ENCODE measurements at places on chromosomes 16 and 17.

- no peak for DNase-seq
Measured at GRCh38 chr16:22370038-22370820, 4.2 kb downstream of the CDR2 start.

DNA sequence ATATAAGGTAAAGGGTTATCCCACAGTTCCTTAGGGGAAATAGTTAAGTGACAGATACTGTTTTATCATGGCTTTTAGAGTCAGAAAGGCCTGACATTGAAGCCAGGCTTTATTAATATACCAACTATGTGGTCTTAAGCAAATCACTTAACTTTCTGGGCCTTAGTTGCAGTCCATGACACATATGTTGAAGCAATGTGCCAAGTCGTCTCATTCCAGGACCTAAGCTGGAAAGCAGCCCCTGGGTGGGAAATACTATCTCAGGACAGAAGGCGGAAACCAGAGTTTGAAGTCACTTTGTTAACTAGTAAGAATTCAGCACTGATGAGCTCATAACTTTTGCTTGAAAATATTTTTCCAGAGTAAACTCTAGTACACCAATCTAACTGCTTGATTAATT, 80.0 kb downstream of the USP32 start:
- no peak for DNase-seq

DNA sequence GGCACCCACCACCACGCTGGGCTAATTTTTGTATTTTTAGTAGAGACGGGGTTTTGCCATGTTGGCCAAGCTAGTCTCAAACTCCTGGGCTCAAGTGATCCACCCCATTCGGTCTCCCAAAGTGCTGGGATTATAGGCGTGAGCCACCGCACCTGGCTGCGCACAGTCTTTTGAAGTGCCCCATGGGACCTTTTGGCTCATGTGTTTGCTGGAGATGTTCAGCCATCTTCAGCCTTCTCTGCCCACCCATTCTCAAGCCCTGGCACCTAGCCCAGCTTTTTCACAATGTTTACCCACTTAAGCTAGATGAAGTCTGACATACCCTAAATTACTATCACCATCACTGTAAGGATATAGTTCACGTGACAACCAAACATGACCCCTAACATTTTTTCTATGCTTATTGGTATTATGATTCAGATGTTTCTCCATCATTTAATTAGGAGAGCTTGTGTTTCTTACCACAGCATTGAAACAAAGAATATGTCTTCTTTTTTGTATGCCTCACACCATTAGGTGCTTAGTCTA, 32.3 kb downstream of the PECAM1 start:
- no peak for DNase-seq

DNA sequence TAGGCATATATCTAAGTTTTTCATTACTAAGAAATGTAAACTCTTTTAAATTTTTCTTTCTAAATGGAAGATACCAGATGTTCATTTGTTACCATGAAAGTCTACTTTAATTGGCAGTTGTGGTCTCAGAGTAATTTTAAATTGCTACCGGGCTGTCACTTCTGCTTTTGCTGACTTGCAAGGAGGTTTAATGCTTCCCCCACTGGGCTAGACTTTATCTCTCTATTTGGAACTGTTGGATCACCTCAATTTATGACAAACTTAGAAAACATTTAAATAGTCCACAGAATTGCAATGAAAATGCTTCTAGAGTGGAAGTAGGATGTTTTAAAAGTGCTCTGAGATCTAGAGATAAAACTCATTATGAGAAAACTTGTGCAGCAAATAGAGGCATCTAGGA, 479.8 kb upstream of the GOT2 start:
- DNase-seq, result no peak

- DNase-seq, result no peak
Measured at GRCh38 chr16:12788758-12789157, 14.9 kb downstream of the CPPED1 start.

- no peak for DNase-seq
Measured at GRCh38 chr17:50566886-50567285, 6.4 kb downstream of the CACNA1G start.

- DNase-seq, result peak; percentile 51
Measured at GRCh38 chr16:22373662-22374310, 633 bp downstream of the CDR2 start.

DNA sequence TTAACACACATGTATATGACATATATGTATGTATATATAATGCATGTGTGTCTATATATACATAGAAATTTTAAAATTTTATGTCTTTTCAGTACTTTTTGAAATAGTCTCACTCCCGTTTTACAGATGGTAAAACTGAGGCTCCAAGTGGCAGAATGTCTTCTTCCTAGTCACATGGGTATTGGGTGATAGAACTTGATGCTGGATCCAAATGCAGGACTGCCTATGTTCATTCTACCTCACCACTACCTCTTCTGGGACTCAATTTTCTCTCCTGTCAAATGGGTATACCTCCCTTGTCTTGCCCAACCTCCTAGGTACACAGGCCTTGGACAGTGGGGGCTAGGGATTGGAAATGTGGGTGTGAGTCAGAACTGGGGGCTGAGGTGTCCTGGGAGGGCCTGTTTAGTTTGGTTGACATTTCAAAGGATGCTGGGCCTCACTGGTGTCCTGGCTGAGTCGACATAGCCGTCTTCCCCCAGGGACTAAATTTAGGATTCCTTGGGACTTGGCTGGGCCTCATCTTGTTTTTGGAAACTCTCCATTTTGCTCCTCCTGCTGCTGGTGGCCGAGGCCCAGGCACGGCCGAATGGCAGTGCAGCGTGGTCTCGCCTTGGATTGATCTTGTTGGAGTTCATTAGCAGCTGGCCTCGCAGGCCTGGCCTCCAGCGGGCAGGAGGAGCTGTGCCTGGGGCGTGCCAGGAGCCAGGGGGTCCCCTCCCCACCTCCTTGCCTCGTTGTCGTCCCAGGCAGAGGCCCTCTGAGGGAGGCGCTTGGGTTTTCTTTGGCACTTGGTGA, 25.9 kb downstream of the NKD1 start:
- DNase-seq, result no peak

GRCh38 chr16:1784977-1785845, 2.5 kb downstream of the NUBP2 start:
- no peak for DNase-seq

DNA sequence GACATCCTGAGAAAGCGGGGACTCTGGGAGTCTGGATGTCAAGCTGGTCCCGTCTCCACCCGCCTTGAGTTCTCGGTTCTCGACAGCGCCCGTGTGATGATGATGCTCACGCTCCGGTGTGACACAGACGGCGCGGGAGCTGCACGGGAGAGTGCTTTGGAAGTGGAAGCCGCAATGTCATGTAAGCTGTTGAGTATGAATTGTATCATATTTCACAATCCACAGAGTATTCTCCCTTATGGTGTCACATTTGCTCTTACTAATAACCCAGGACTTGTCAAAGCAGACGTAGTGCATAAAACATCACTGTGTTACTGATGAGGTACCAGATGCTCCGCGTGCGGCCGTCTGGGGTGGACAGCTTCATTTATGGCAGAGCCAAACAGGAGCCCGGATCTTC, 217.5 kb upstream of the CHMP6 start:
- no peak for DNase-seq

DNA sequence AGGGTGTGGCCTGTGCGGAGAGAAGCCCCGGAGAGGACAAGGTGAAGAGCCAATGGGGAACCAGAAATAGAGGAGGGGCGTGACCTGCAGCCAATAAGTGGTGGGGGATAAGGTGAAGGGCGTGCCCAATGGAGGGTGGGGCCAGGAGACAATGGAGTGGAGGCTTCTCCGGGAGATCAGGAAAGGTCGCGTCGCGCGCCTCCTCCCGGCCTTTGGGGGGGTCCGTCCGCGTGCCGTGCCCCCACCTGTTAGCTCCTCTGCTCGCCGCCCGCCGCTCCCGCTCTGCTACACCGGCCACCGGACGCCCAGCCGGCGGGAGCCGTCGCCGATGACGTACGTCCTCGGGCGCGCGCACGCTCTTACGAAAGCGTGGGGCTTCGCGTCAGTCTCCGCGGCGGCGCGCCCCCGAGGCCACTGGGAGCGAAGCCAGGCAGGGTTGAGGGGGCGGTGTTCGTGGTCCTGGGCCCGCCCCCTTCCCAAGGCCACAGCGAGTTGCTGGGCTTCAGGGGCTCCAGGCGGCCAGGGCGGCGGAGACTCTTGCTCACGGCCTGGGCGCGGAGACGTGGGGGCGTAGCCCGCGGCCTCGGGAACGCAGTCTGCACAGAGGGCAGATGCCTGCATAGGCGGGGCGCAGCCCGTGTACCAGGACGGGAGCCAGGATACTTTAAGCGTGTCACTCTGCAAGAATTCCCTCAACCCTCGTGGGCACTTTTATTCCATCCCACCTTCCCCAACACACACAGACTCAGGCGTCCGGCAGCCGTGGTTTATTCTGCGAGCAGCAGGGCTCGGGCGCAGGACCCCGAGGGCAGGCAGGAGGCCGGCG, at the start of gene MATCAP1:
Gene MATCAP1, minus strand, starts transcription at position 337 of the 826 bp plus-strand sequence. CDS start 3,353 bp downstream, outside the sequence.
- DNase-seq, result peak; percentile 95

DNA sequence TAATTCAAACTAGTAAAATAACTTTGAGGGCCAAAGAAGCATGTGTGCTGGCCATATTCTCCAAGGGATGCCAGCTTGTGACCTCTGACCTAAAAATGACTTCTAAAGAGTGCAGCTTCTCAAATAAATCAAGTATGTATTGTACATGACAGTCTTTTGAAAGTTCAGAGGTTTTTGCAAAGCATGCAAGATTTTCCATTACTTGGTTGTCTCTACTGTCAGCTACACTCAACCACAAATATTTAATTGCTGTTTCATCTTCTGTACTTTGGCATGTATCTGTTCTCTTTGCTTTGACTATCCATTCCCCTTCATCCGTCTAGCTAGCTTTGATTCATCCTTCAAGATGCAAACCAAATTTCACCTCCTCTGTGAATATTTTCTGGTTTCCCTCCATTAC, 121.9 kb upstream of the HS3ST2 start:
- no peak for DNase-seq

- DNase-seq, result no peak
Measured at GRCh38 chr17:76437467-76438402, 15.2 kb downstream of the UBE2O start.

GRCh38 chr16:67678354-67679023, 11.9 kb downstream of the C16orf86 start:
- no peak for DNase-seq

DNA sequence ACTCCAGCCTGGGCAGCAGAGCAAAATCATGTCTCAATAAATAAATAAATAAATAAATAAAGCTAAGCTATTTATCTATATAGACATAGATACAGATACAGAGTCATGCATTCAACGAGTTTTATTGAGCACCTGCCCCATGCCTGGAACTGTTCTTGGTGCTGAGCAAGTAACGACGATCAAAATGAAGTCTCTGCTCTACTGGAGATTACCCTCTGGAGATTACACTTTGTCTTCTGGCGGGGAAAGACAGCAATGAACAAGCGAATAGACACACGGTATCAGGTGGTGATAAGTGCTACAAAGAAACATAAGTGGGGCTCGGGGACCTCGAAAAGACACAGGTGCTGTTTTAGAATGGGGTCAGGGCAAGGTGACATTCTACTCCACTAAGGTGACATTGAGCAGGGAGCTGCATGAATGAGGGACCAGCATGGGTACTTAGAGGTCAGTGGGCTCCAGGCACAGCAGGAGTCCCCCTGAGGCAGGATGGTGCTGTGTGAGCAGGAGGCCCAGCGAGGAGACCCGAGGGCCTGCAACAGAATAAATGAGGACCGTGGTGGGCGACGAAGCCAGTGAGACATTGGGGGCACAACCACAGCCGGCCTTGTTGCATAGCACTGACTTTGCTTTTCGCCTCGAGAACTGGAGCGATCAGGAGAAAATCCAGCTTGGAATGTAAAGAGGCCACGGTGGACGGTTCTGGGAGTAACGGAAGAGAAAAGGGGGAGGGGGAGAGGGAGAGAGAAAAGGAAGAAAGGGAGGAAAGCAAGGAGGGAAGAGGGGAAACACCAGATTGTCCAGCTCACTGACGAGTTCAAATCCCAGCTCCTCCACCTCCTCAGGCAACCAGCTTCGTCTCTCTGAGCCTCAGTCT, 42.4 kb upstream of the MEAK7 start:
- DNase-seq, result no peak

GRCh38 chr17:6603744-6604325, 36.7 kb downstream of the KIAA0753 start:
- DNase-seq, result no peak

- DNase-seq, result no peak
Measured at GRCh38 chr17:32921017-32921416, 6.9 kb upstream of the TMEM98 start.

GRCh38 chr16:23466162-23466885, 13.3 kb upstream of the COG7 start:
- no peak for DNase-seq

GRCh38 chr16:1542166-1542500, 8.7 kb downstream of the TMEM204 start:
- DNase-seq, result no peak

DNA sequence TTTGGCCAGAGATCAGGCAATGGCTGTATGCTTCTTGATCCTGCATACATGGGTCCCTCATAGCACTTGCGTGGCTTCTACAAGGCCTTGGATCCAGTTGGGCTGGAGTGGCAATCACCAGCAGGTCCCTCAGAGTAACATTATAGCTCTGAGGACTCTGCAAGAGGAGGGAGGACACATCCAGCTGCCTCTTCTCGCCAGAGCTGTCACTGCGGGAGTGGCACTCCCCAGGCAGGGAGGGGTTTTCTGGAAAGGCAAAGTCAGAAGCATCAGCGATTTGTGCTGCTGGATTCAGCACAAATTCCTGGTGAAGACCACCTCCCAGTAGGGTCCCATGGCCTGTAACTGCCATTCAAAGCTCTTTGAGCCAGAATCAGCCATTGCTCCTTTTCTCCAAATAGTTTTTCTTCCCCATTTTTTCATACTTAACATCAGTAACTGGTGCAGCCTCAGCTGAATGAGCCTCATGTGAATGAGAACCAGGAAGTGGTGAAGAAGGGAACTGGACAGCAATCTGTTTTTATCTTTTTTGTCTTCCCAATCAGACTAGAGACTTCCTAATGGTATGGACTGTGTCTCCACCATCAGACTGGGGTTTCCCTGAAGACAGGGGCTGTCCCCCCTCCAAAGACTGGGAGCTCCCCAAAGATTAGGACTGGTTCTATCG, 40.6 kb upstream of the HOXB13 start:
- no peak for DNase-seq

GRCh38 chr17:16429083-16429482, 13.7 kb downstream of the TRPV2 start:
- DNase-seq, result no peak

DNA sequence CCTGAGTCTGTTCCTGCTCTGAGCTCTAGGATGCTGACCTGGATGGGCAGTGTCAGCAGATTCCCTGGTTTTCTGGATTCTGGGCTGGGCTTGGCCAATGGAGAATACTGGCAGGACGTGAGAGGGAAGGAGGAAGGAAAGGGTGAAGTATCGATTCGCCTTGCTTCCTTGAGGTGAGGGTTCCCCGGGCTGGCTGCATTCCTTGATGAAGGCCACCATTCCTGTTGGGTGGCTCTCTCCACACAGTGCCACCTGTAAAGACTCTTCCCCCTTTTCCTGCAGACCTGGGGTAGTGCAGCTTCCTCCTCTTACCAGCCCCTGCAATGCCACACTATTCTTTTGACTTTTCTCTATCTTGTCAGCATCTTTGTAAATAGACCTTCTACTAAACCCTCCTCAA, 58.1 kb upstream of the TANC2 start:
- no peak for DNase-seq

- DNase-seq, result no peak
Measured at GRCh38 chr16:24977678-24978075, 37.5 kb downstream of the ARHGAP17 start.

- peak; percentile 42 for DNase-seq
Measured at GRCh38 chr17:78173097-78173715, 4.8 kb downstream of the SYNGR2 start.
